ENCODE measurements at places on chromosomes 16 and 17. TPM values are rescaled to one million over a fixed set of nuclear protein-coding genes. Genes with fewer than 3 reads are reported as not detected.

- DNase-seq, result no peak
- H3K27me3 ChIP-seq, result no peaks in the 10 kb centered on the region
- H3K36me3 ChIP-seq, result no peaks in the 10 kb centered on the region
- H3K4me1 ChIP-seq, result no peaks in the 10 kb centered on the region
- no peak overlapping the region for H3K27ac ChIP-seq
- H3K4me3 ChIP-seq, result no peak overlapping the region
Measured at GRCh38 chr16:50881331-50881830, 139.5 kb downstream of the CYLD start.

- no peaks in the 10 kb centered on the region for H3K27me3 ChIP-seq
- no peak overlapping the region for H3K27ac ChIP-seq
- no peak for DNase-seq
- no peaks in the 10 kb centered on the region for H3K4me1 ChIP-seq
Measured at GRCh38 chr17:72901657-72902056, 190.8 kb downstream of the SLC39A11 start.

DNA sequence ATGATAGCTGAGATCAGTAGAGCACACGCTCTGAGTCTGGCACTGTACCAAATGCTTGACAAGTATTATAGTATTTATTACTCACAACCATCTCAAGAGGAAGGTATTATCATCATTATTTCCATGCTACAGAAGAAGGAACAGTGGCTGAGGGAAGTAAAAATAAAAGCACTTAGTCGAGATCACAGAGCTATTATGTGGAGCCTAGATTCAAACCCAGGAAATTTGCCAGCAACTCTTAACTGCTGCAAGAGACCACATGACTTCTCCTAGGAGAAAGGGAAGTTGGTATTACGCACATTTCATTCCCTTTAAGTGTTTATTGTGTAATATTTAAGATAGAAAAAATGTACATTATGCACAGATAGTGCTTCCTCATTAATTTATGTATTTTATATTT is 1.0 kb upstream of the RHOT1 start:
- peak overlapping the region; percentile 69 for H3K4me3 ChIP-seq
- DNase-seq, result peak; percentile 79
- no peaks in the 10 kb centered on the region for H3K36me3 ChIP-seq

DNA sequence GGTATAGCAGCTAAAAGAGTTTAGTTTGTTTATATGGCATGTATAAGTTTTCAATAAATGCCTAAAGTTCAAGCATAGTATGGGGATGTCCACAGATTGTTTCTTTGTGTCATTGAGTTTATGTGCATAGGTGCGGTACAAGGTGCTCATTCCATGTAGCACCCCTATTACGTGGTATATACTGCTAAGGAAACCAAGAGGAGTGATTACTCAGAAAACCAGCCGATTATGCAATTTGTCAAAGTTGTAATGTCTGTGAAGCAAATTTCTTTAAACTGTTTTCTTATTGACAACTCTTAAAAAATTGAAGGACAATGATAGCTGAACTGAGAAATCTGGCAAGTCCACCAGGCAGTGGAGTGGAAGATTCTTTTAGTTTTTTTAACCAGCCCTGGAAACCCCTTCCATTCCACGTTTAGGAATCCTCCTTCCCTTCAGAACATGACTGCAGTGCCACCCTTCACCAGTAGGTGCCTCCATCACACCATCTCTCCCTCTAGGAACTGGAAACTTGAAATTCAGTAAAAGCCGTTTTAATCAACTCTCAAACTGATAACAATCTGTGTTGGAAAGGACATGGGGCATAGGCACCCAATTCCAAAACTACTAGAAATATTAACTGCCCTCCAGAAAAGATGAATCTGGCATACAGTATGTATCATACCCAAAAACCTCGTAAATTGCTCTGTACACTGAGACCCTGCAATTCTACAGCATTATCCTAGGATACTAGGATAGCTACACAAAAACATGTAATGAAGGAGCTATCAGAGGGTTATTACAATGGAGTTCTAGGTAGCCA is 43.5 kb downstream of the REXO5 start:
- H3K4me1 ChIP-seq, result no peaks in the 10 kb centered on the region
- peak overlapping the region; percentile 79 for H3K27ac ChIP-seq
- no peaks in the 10 kb centered on the region for H3K27me3 ChIP-seq
- H3K4me3 ChIP-seq, result no peak overlapping the region

- H3K36me3 ChIP-seq, result peaks cover 22% of the 10 kb centered on the region
- DNase-seq, result no peak
- no peaks in the 10 kb centered on the region for H3K4me1 ChIP-seq
- H3K27me3 ChIP-seq, result no peaks in the 10 kb centered on the region
- peak overlapping the region; percentile 75 for H3K27ac ChIP-seq
- no peak overlapping the region for H3K4me3 ChIP-seq
Measured at GRCh38 chr16:75402159-75402820, 31.0 kb downstream of the CFDP1 start.

- H3K4me1 ChIP-seq, result peaks cover 84% of the 10 kb centered on the region
- peak overlapping the region; percentile 69 for H3K27ac ChIP-seq
- H3K27me3 ChIP-seq, result no peaks in the 10 kb centered on the region
- no peaks in the 10 kb centered on the region for H3K36me3 ChIP-seq
Measured at GRCh38 chr16:89319886-89320781, 102.6 kb downstream of the ZNF778 start.

DNA sequence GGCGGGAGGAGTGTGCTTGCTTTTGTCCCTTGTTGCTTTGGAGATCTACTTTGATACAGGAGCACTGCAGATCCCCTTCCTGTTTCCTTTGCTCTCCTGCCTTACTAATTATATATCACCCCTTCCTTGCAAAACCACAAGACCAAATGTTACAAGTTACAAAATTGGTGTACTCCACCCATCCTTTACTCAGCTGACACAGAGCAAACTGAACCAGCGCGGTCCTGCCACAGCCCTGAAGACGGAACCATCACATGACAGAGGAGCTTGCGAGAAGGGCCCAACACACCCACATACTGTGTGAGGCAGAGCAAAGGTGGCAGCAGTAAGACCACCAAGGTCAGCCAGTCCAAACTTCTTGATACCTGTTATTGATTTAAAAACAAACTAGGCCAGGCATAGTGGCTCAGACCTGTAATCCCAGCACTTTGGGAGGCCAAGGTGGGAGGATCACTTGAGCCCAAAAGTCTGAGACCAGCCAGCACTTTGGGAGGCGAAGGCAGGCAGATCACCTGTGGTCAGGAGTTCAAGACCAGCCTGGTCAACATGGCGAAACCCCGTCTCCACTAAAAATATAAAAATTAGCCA is 33.2 kb downstream of the CYTH1 start:
- no peaks in the 10 kb centered on the region for H3K36me3 ChIP-seq
- peak; percentile 85 for DNase-seq
- peaks cover 29% of the 10 kb centered on the region for H3K4me1 ChIP-seq
- H3K4me3 ChIP-seq, result no peak overlapping the region
- no peaks in the 10 kb centered on the region for H3K27me3 ChIP-seq
- peak overlapping the region; percentile 72 for H3K27ac ChIP-seq

DNA sequence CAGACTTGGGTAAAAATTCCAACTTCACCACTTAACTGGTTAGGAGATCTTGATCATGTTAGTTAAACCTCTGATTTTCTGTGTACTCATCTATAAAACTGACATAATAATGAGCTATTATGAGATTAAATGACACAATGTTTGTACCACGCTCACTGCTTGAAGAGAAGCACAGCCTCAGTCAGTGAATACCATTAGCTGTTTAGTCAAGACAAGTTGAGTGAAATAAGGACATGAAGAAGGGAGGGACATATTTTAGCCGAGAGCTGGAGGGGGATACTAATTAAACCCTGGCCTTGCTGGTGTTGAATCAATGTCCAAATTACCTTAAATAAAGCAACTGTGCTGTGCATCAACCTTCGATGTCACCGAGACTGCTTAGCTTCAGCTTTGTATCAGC is 105.1 kb upstream of the TOX3 start:
- no peak for DNase-seq
- no peaks in the 10 kb centered on the region for H3K4me1 ChIP-seq
- H3K27me3 ChIP-seq, result no peaks in the 10 kb centered on the region
- H3K27ac ChIP-seq, result no peak overlapping the region
- H3K4me3 ChIP-seq, result no peak overlapping the region

DNA sequence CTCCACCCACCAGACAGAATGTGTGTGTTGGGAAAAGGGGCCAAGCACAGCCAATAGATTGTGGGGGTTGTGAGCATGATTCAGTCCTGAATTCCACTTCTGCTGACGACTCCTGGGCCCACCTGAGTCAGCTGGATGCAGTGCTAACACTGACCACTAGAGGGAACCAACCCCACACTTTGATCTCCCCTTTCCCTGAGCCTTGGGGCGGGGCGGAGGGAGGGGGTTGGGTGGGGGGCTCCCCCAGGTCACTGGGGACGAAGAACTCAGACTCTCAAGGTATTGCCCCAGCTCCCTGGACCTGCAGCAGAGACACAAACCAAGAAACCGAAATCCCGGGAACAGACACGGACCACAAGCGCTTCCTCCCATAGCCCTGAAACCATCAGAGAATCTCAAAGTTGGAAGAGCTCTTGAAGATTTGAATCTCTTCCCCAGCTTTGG is 621 bp upstream of the CSHL1 start:
- no peaks in the 10 kb centered on the region for H3K4me1 ChIP-seq
- H3K4me3 ChIP-seq, result no peak overlapping the region
- no peaks in the 10 kb centered on the region for H3K36me3 ChIP-seq
- H3K27ac ChIP-seq, result no peak overlapping the region

The DOC2B gene
- total RNA-seq, result 4.9 TPM

The CBX2 gene
- not detected for total RNA-seq

The RCVRN gene
- 1.2 TPM for total RNA-seq

The CACNA1H gene
- total RNA-seq, result 37.0 TPM

The ZG16 gene
- total RNA-seq, result not detected

The CHCT1 gene
- total RNA-seq, result not detected

The CPSF4L gene
- total RNA-seq, result not detected

All from sigmoid colon (tissue), 7 donors.